GF-D8 (cell line): ENCODE measurements at places on chromosomes 2 and 18.

DNA sequence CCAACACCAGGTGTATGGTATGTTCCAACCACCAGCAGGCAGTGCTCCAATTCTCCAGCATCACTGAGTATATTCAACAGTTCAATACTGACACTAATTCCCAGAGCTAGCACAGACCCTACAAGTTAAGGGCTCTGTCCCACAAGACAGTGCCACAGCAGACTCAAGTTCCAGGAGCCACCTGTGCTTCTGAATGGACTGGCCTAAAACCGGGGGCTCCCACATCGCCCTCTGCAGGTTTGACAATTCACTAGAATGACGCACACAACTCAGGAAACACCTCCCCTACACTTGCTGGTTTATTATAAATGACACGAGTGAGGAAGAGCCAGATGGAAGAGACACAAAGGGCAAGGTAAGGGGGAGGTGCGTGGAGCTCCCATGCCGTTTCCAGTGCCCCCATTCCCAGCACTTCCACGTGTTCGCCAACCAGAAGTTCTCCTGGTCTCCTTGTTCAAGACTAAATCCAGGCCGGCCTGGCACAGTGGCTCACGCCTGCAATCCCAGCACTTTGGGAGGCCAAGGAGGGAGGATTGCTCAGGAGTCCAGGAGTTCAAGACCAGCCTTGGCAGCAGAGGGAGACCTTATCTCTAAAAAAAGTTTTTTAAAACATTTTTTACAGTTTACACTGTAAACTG, 12.2 kb upstream of the ATP6V1B1 start:
- DNase-seq: no peak

DNA sequence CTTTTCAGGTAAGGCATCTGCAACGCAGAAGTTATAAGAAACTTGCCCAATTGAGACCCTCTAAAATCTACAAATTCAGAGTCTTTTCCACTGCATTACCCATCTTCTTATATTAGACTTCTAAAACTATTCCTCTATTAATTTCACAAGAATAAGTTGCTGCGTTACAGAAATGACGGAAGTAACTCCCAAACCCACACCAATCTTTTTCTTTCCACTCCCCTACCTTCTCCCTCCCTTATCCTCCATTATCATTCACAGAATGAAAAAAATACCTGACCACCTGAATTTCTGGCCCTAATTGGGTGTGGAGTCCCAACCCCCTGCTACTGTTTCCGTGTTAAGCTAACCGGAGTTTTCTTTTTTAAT, 689 bp downstream of the RPRD1A start:
- DNase-seq: peak; percentile 25

DNA sequence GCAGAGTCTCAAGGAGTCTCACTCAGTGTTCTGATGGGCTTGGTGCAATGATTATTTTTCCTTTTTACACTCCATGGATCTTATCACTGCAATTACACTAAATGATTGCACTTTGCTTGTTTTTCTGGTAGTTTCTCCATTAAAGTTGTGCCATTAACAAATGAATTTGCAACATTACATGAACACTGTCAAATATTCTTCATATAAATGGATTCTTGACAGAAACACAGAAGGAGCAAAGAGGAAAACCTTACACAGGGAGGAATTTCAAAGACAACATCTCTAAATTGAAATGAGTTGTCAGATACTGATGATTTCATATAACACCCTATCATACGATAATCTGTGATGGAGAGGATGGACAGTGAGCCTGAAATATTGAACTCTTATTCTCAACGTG, 65.4 kb upstream of the CHST9 start:
- DNase-seq: no peak

- no peak for DNase-seq
Measured at GRCh38 chr2:43030551-43031307, 195.7 kb downstream of the ZFP36L2 start.

- DNase-seq: no peak
Measured at GRCh38 chr2:183093857-183094657, 15.5 kb downstream of the DUSP19 start.

GRCh38 chr2:233813236-233814055, 35.3 kb downstream of the MROH2A start:
- DNase-seq: no peak

GRCh38 chr2:37795938-37796337, 124.5 kb upstream of the CDC42EP3 start:
- DNase-seq: no peak

- DNase-seq: no peak
Measured at GRCh38 chr2:105248316-105249070, 7.0 kb downstream of the GPR45 start.

DNA sequence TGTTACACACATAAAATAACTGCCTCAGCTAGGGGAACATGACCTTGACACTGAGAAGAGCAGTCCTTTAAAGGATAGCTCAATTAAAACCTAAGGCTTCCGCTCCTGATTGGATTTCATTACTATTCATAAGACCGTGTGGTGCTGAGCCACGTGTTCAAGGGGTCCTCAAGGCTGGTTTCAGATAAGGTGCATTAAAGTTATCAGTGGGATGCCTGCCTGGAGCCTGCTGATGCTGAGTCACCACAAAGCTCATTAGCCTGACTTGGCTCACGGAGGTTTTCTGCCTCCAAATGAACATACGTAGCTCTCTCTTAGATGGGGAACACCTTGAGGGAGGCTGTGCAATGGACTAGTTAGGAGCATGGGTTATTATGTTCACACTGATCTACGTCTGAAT, 518.9 kb downstream of the TDRD15 start:
- no peak for DNase-seq

DNA sequence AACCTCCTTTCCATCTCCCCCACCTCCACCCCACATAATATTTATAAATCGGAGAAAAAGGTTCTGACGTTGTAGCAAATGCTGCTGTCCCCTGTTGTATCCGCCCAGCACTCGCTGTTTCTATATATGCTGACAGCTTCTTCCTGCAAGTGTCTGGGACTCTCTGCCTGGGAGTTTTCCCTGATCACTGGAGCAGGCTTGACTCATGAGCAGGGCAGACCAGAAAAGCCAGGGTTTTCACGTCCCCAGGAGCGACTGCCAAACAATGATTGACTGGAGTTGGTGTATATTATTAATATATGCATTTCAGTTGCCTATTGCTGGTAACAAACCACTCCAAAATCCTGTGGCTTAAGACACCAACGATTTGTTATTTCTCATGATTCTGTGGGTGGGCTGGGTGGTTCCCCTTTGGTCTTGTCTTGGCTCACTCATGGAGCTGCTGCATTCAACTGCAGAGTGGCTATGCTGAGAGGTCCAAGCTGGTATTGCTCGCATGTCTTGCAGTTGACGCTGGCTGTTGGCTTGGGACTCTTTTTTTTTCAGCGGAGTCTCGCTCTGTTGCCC, 21.2 kb upstream of the ASXL2 start:
- no peak for DNase-seq

GRCh38 chr18:7677424-7677823, 110.3 kb downstream of the PTPRM start:
- DNase-seq: no peak

- DNase-seq: no peak
Measured at GRCh38 chr2:183709829-183710228, 585.6 kb downstream of the NUP35 start.

DNA sequence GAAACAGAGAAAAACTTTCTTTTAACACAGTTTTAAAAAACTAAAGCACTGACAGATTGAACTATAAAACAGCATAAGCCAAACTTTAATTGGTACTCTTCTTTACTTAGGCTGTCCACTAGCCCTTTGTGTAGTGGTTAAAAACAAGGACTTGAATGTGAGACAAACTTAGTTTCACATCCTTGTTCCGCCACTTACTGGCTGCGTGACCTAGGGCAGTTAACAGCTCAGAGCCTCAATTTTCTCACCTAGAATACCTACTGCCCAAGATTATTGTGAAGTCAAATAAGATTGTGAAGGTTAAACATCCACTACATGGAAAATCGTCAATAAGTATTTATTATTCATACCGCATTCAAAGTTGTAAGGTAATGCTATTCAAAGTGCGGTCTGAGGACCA, 2.0 kb downstream of the WDR35 start:
- no peak for DNase-seq

- DNase-seq: peak; percentile 72
Measured at GRCh38 chr2:28406276-28407096, 13.8 kb downstream of the FOSL2 start.

- no peak for DNase-seq
Measured at GRCh38 chr2:25078170-25079049, 36.5 kb downstream of the EFR3B start.

GRCh38 chr18:75279381-75279780, 68.8 kb downstream of the TSHZ1 start:
- no peak for DNase-seq
